Stimulated activated CD4-positive, alpha-beta T cell treated with anti-CD3 and anti-CD28 coated beads, Interleukin-12 subunit alpha, Interleukin-12 subunit beta, amount 100 ng/mL, for 24 hours (primary cell): ENCODE measurements at places on chromosomes 6 and 20.

DNA sequence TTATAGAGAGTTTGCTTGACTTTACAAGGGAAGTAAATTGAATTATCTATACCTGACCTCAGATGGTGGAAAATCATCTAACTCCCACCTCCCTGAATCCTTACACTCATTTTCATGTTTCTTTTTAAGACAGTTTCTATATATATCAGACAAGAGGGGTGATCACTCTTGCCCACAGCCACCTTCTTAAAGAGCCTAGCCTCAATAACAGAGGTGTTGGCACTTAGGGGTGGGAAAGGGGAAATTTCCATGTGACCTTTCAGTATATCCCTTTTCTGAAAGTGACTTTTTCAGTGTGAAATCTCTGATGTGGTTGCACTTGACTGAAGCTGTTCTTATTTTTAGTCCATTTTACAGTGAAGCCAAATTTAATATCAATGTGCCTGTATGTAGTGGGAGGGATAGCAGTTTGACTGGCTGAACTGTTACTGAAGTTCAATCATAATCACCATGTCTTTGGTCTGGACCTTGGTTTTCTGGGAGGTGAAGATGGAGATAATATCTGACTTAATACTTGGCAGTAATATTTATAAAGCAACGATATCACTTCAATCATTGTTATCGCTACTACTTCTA is 141.3 kb downstream of the MAP3K7 start:
- DNase-seq: no peak

DNA sequence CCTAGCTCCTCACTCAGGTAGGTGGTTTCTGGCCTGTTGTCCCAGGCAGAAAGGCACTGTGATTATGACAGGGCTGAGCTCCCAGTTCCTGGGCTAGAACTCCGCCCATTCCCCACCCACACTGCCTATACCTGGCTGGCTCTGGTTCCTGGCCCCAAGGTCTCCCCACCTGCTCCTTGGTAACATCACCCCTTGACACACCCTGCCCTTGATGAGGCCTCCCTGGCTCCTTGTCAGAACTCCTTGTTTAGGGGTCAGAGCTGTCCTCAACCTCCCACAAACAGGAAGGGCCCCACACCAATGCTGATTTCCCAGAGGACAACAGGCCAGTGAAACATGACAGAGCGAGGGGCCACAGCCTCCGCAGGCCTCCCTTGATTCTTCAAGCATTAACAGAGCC is 15.5 kb upstream of the MYMX start:
- DNase-seq: no peak

DNA sequence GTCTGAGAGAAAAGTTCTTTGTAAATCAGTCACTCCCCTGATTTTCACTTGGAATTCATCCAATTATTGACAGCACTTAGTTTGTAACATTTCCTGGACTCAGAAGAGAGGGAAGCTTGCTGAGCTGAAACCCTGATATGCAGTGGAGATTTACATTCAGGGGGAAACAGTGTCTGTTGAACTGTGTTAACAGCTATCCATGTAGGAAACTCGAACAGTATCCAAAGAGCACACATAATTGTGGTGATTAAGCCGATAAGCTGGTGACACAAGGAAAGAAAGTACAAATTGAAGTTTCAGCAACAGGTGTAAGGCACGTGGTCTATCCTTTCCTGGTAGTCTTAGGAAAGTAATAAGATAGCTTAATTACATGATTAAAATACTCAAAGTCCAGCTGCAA is 78.1 kb upstream of the FLRT3 start:
- no peak for DNase-seq

GRCh38 chr6:28747631-28748157 is 176.1 kb downstream of the TRIM27 start:
- DNase-seq: no peak

DNA sequence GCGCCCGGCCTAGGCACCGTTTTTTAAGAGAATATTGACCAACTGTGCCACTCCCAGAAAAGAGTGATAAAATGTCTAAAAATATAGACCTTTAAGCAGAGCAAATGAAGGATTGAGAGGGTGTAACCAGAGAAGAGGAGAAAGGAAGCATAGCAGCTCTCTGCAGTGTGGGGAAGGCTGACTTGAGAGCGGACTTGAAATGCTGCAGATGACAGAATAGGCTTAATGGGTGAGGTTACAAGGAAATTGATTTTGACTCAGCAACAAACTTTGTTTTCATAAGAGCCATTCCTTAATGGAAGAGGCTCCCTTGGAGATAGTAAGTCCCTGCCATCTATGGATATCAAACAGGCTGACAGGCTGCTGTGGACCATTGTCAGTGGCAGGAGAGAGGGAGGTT is 7.7 kb upstream of the JAG1 start:
- DNase-seq: no peak

DNA sequence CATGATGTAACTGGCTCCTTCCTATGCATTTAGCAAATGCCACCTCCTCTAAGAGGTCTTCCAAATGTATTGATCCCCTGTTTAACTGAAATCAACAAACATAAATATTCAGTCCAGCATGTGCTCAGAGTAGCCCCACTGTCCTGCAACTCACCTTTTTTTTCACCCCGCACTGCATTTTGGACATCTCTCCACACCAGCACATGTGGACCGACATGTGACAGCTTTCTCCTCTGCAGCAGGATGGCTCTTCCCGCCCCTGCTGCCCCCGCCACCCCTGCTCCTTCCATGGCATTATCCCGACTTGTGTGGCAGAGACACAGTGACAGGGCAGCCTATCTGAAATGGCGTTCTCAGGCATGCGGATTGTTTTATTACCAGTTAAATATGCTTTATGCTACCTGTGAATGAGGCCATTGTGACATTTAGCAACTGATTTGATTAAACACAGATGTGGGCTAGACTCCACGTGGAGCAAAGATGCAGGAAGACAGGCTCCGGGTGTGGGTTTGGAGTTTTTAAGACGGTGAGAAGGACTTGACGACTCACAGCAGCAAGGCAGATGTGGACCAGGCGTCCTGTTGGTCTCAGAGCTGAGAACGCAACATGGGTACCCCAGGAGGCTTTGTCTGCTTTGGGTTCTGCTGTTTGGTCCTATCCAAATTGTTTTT is 161.2 kb downstream of the EYA2 start:
- no peak for DNase-seq

GRCh38 chr6:133359760-133360159 is 118.6 kb downstream of the EYA4 start:
- DNase-seq: no peak

DNA sequence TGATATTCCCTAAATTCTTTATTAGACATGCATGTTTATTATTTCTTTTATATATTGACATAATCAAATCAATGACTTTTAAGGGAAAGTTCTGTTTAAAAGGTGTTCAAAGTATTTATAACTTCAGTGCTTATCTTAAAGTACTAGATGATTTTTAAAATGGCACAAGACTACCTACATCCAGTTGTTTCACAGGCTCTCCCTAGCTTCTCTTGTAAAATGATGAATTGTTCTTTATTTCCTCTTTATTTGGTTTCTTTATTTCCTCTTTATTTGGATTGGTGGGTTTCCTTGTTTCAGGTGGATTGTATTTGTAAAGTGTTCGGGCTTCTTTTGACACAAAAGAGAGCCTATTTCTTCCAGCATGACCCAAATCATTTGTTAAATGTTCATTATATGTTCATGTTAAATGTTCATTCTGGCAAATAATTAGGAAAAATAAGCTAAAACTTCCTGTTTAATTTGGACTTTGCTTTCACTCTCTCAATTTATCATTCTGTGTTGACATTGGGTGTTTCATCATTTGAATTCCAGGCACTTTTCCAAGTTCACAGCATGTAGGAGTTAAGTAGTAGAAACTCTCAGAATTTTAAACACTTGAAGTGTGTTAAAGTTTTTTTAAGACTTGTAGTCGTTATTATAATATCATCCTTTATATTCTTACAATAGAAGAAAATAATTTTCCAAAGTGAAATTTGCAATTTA is 24.6 kb downstream of the MLIP start:
- no peak for DNase-seq

- DNase-seq: no peak
Measured at GRCh38 chr6:72094506-72094905, 208.2 kb downstream of the RIMS1 start.

DNA sequence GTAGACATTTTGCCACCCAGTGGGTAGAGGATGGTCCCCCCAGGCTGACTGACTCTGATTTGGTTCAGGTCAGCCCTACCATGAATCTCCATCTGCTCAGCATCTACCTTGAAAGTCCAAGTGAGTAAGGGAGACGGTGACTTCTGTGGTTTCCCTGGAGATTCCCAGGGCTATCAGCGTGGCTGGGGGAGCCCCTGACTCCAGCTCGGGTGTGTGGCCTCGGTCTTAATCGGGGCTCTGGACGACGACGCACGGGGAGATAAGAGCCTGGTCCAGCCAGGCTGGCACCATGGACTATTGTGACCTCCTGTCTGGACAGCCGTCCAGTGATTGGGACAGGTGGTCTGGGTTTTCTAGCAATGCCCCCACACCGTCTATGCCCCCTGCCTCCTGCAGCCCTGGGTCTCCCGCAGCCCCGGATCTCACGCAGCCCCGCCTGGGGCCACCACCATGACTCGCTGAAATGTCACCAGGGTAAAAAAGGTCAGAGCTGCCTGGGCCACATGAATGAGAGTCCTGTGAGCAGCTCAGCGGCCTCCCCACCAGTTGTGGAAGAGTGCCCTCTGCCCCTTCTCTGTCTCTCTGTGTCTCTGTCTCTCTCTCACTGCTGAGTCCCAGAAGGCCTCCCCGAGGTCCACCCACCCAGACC is 47.1 kb upstream of the GATA5 start:
- DNase-seq: no peak

GRCh38 chr20:48823960-48824498 is 3.8 kb downstream of the PREX1 start:
- DNase-seq: peak; percentile 53

DNA sequence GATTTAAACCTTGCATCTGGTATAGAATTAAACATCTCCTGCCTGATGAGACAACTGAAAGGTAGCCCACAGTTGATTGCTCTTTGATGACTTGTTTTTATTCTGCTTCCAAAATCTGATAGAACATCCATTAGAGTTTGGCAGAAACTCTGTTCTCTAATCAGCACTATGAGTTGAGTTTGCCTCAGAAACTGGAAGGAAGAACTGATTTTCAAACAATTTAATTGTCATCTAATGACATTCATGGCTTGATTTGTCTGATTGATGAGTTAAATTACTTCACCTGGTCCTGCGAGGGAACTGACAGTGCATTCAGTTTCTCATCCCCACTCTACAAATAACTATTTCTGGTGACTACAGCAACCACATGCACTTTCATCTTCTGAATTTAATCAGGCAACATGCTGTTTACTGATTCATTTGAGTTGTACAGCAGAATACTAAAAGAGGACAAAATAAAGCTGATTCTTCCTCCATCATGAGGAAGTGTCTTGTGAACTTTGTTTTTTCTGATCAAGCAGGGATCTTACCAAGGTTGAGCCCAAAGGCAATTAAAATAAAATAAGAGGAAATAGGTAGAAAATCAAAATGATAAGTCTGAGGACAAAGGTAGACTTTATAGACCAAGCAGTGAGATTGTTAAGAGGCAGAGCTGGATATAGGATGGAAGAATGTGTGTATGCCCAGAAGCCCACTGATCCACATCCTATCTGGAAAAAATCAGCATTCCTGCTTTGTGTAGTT is 15.7 kb upstream of the MRAP2 start:
- no peak for DNase-seq

- DNase-seq: no peak
Measured at GRCh38 chr6:75551367-75551952, 50.2 kb upstream of the SENP6 start.

- no peak for DNase-seq
Measured at GRCh38 chr6:978937-979685, 286.2 kb upstream of the EXOC2 start.

- DNase-seq: no peak
Measured at GRCh38 chr20:63525971-63526370, 5.4 kb downstream of the PPDPF start.
